ENCODE measurements at places on chromosomes 6 and 20.

DNA sequence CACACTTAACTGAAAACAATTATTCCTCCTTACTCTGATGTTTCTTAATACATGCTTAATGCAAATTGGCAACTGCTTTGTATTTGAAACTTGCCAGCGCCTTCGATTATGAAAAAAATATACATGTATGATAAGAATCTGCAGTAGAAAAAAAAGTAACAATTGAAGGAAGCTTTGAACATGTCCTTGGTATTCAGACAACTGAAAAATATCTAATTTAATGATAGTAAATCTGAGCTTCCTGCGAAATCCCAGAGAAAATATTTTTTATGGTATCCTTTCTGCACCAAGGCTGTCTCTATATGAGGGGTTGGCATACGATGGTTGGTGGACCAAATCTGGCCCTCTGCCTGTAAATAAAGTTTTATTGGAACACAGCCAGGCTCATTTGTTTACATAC is 186.2 kb downstream of the HDGFL1 start:
- DNase-seq: no peak

DNA sequence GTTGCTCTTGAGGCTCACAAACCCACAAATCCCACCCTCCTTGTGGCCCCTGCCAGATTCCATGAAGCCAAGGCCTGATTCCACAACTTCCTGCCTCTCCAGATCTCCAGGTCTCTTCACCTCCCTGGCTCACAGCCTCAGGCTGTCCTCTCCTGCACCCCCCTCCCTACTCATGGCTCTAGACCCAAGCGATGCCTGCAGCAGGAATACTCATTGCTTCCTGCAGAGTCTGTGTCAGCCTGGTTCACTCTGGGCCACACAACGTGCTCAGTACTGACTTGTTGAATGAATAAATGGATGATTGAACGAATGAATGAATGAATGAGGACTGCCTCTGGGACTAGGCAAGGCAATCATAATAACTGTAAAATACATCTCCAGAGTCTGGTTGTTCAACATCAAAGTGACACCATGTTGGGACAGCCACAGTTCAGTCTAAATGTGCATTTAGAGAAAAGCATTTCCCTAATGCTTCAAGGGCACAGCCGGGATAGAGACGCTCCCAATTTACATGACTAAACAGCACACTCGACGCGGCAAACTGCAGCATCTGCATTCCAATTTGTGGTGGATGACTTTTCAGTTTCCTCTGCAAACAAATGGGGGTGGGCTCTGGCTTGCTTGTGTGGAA is 139.9 kb downstream of the GRM4 start:
- DNase-seq: no peak

- no peak for DNase-seq
Measured at GRCh38 chr20:24690408-24690807, 221.0 kb downstream of the SYNDIG1 start.

DNA sequence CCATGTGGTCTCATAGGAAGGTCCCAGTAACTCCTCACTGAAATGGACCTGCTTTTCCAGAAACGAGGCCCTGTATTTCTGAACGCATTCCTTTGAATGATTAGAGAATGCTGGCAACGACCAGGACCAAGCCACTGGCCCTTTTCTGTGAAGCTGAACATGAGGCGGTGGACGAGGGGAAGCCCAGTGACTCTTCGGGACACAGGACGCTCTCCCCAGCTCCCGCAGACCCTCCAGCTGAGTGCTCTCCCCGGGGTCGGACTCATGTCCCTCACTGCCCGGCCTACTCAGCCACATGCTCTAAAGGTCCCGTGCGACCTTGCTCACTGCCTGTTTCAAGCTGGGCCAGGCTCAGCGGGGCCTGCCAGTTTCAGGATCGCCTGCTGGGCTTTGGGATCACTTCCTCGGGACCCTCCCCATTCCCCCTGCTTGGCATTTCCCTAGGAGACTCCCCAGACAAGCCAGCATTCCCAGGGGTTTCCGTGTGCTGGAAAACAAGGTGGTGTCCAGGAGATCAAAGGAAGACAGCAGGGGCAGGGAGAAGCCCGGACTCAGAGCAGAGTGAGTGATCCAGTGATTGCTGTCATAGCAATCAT is 2.6 kb upstream of the CST9 start:
- DNase-seq: no peak

DNA sequence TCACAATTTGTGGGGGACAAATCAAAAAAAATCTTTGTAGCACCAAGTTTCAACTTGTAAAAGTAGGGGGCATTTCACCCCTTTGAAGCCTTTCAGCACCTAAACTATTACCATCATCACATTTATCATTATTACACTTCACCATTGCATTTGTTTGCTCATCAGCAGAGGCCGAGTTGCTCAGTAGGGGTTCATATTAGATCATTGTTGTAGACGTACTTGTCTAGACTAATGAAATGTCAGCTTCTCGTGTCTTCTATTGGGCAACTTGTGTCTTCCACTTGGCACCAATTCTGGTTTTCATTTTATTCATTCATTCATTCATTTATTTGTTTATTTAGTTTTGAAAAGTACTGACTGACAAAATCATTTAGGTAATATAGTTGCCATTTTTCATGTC is 338.3 kb upstream of the KCNQ5 start:
- no peak for DNase-seq

- DNase-seq: no peak
Measured at GRCh38 chr6:55516736-55517135, 62.3 kb downstream of the HMGCLL1 start.

DNA sequence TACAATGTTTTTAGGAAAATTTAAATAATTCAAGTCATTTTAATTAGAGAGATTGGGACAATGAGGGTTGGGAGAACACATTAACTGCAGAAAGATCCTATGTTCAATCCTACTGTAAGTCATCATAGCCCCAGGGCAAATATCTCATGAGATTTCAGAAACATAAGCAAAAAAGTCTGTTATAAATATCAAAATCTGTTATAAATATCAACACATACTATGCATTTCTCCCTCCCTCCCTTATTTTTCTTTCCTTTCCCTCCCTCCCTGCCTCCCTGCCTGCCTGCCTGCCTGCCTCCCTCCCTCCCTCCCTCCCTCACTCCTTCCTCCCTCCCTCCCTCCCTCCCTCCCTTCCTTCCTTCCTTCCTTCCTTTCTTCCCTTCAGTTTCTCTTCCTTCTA is 267.3 kb upstream of the SASH1 start:
- no peak for DNase-seq

DNA sequence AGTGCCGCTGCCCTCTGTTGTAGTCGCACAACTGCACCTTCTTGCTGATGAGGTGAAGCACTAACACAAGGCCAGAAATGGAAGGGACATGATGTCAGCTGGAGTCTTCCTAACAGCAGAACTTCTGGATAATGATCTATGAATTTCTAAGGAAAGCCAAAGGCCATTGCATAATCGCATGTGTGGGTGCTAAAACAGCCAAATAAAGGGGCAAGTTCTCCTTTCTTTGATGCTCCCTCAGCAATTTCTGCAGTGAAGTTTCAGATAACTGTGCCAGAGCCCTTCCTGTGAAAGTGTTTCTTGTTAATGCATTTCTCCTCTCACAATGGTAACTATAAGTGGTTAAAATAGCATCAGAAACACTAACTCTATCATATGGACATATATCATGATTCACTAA is 8.0 kb upstream of the F13A1 start:
- DNase-seq: no peak

- DNase-seq: no peak
Measured at GRCh38 chr6:2817903-2818443, 23.7 kb downstream of the SERPINB1 start.

DNA sequence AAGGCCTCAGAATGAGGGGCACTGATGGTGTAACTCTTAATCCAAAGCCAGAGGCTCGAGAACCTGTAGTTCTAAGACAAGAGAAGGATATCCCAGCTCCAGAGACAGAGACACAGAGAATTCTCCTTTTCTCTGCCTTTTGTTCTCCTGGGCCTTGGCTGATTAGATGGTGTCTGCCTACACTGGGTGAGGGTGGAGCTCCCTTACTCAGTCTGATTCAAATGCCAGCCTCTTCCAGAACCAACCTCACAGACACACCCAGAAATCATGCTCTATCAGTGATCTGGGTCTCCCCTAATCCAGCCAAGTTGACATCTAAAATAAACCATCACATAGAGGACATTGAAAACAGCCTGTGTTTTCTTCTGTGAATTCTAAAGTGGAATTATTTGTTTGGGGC is 68.0 kb upstream of the SMIM28 start:
- DNase-seq: no peak

DNA sequence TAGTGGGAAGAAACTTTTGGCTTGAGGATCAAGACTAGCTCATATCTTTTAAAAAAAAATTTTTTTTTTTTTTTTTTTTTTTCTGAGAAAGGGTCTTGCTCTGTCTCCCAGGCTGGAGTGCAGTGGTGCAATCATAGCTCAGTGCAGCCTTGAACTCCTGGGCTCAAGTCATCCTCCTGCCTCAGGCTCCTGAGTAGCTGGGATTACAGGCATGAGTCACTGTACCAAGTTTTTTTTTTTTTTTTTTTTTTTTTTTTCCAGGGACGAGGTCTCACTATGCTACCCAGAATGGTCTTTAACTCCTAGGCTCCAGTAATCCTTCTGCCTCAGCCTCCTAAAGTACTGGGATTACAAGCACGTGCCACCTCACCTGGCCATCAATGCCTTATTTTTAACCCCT is 27.9 kb downstream of the GCLC start:
- no peak for DNase-seq

DNA sequence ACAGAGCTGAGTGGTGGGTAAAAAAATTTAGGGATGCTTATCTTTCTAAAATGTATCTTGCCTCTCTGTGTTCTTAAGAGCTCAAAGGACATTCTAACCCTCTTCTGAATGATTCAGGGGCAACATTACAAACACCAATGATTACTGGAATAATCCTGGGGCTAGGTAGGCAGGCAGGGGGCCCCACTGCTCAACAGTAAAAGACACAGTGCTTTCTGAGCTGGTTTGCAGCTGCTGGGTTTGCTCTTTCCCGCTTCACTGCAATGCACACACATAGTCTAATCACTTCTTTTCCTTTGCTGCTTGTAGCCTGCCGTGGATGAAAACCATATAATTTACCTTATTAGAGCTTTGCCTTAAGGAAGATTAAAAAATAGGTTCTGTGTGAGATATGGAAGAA is 23.9 kb downstream of the CLDN20 start:
- no peak for DNase-seq

- no peak for DNase-seq
Measured at GRCh38 chr20:10647471-10647870, 26.3 kb downstream of the JAG1 start.

GRCh38 chr6:31190488-31190887 is 20.0 kb upstream of the POU5F1 start:
- DNase-seq: no peak

DNA sequence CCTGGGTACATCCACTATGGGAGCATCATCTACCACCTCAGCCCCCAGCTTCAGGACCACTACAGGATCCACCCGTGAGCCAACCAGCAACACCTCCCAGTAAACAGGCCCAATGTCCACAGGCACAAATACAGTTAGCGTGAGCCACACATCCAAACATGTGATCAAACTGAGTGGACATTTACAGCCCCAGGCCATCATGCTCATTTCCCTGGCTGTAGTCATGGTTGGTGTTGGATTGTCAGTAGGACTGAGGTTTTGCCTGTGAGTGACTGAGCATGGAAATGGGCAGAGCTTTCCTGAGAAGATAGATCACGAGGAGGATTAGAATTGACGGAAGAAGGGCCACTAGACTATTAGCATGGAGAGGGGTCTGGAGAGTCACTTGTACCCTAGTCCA is 10.7 kb upstream of the MUC21 start:
- no peak for DNase-seq

- DNase-seq: no peak
Measured at GRCh38 chr20:37526238-37526838, 1.3 kb downstream of the BLCAP start.

- DNase-seq: no peak
Measured at GRCh38 chr20:21109144-21109543, 3.0 kb upstream of the LINC00237 start.

GRCh38 chr6:27872642-27873020 is 39.6 kb downstream of the OR2B2 start:
- no peak for DNase-seq

DNA sequence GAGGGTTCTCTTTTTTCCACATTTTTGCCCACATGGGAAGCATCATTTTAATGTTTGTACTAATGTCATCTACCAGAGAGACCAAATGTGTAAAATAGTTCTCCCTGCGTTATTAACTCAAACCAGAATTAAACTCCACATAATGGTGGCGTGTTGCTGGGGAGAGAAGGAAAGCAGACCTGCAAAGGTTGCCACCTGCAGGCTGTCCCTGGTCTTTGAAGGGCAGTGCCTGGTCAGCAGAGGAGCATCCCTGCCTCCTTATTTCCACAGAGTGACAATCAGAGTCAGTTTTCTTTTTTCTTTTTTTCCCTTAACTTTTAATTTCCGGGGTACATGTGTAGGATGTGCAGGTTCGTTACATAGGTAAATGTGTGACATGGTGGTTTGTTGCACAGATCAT is 214.5 kb downstream of the TBX18 start:
- no peak for DNase-seq

GRCh38 chr20:18172379-18172778 is 34.7 kb downstream of the KAT14 start:
- no peak for DNase-seq

GRCh38 chr20:41482647-41483552 is 116.3 kb upstream of the EMILIN3 start:
- DNase-seq: no peak

GRCh38 chr20:57474816-57475215 is 50.1 kb downstream of the CTCFL start:
- DNase-seq: no peak

DNA sequence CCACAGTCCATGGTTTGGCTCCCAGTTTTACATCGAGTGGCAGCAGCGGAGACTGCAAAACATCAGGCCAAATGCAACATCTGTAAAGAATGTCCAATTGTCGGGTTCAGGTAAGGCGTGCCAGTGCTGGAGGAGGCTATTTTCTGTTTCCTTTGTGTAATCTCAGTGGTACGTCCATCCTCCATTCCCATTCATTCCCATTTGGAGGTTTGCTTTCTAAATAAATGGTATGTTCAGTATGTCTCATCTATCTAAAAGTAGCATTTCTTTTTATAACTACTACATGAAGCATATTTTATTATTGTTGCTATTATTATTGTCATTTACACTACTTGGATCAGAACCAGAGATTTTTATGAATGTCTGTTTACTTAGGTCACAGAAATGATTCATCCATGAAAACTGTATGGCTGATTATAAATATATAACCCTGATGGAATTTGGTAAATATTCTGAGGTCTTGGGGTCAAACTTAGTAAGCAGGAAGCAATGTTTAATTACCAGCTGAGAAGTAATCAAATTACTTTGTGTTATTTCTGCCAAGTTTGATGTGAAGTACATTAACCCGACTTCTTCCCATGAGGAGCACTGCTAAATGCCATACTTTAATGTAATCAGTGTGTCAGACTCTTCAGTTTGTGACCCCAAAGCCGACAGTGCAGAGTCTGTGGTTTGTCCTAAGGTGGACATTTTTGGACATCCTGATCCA is 512.9 kb downstream of the UTRN start:
- no peak for DNase-seq

DNA sequence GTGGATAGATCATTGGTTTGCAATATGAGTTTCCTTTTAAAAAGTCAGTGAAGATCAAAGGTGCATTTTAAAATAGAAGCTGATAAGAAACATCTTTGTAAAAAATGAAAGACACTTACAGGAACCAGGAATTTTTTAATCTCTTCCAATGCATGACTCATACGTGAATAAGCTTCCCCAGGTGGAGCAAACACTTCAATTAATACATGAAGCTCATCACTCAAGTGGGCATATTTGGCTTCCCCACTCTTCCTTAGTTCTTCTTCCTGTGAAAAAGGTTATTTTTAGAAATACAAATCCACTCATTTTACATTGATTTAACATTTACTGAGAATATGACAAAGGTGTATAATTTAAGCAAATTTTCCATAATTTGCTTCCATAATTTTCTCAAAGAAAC is 308.1 kb downstream of the KHDRBS2 start:
- no peak for DNase-seq
